Keratinocyte (primary cell): ENCODE measurements at places on chromosomes 7 and 10. TPM values are rescaled to one million over a fixed set of nuclear protein-coding genes. Genes with fewer than 3 reads are reported as not detected.

The WASHC2A gene
- polyA plus RNA-seq = 25.8 to 38.0 TPM (median 29.9 TPM) in 3 replicates

The CALML3 gene
- polyA plus RNA-seq = 7.6 to 20.2 TPM (median 14.1 TPM) in 3 replicates

The GNGT1 gene
- not detected in 3 replicates for polyA plus RNA-seq

The KNDC1 gene
- polyA plus RNA-seq = 0.02 to 0.32 TPM (median 0.20 TPM) in 3 replicates

The CH25H gene
- 0.05 to 0.37 TPM in 2 of 3 replicates, not detected in the other for polyA plus RNA-seq

The AGBL3 gene
- 0.53 to 0.97 TPM (median 0.57 TPM) in 3 replicates for polyA plus RNA-seq

The C10orf95 gene
- 0.60 to 0.81 TPM (median 0.63 TPM) in 3 replicates for polyA plus RNA-seq

The MBL2 gene
- not detected in 3 replicates for polyA plus RNA-seq

The RPEL1 gene
- 0.04 to 0.11 TPM (median 0.05 TPM) in 3 replicates for polyA plus RNA-seq

The AQP1 gene
- polyA plus RNA-seq = 0.03 to 0.17 TPM (median 0.07 TPM) in 3 replicates

The SPDYE6 gene
- not detected in 3 replicates for polyA plus RNA-seq

The MEOX2 gene
- not detected in 3 replicates for polyA plus RNA-seq

The GTF2IRD2 gene
- 4.1 to 8.2 TPM (median 4.5 TPM) in 3 replicates for polyA plus RNA-seq

The MRC1 gene
- polyA plus RNA-seq = 0.01 TPM in 3 replicates
